ENCODE measurements at places on chromosomes 12 and 14.

- DNase-seq, result no peak
These were observed 134.5 kb upstream of the C14orf180 start for GRCh38 chr14:104445086-104445485.

GRCh38 chr12:94585626-94586025 lies 64.7 kb downstream of the TMCC3 start:
- DNase-seq, result no peak

- DNase-seq, result no peak
These were observed 58.9 kb upstream of the TMTC2 start for GRCh38 chr12:82627799-82628198.

GRCh38 chr14:55847766-55848165 lies 267.8 kb downstream of the KTN1 start:
- DNase-seq, result no peak

GRCh38 chr14:61080591-61081010 lies 99.6 kb downstream of the SLC38A6 start:
- DNase-seq, result no peak

GRCh38 chr14:71236487-71236886 lies 329.2 kb downstream of the PCNX1 start:
- DNase-seq, result peak; percentile 65

DNA sequence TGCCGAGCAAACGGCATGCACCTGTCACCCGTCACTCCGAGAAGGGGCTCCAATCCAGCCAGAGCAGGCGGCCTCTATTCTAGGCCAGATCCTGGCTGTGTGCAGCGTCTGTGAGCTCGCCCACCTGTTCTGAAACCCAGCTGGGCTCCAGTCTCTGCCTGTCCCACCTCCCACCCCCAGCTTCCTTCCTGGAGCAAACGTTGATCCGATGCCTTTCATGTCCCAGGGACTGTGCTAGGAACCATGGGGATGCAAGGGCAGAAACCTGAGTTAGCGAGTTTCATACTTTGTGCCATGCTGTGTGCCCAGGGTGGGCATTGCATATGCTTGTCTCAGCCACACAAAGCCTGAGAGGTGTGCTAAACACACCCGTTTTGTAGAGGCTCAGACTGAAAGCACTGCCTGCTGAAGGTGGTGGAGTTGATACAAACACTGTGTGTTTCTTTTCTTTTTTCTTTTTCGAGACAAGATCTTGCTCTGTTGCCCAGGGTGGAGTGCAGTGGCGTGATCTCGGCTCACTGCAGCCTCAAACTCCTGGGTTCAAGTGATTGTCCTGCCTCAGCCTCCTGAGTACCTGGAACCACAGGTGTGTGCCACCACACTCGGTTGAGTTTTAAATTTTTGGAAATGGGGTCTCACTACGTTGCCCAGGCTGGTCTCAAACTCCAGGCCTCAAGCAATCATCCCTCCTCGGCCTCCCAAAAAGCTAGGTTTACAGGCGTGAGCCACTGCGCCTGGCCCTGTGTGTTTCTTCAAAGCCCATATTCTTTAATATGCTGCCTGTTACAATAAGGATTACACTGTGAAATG lies 84.1 kb upstream of the MED13L start:
- no peak for DNase-seq

- DNase-seq, result no peak
These were observed 88.3 kb upstream of the MDM1 start for GRCh38 chr12:68420225-68421010.

- no peak for DNase-seq
These were observed 48.0 kb downstream of the BDKRB1 start for GRCh38 chr14:96303981-96304380.

DNA sequence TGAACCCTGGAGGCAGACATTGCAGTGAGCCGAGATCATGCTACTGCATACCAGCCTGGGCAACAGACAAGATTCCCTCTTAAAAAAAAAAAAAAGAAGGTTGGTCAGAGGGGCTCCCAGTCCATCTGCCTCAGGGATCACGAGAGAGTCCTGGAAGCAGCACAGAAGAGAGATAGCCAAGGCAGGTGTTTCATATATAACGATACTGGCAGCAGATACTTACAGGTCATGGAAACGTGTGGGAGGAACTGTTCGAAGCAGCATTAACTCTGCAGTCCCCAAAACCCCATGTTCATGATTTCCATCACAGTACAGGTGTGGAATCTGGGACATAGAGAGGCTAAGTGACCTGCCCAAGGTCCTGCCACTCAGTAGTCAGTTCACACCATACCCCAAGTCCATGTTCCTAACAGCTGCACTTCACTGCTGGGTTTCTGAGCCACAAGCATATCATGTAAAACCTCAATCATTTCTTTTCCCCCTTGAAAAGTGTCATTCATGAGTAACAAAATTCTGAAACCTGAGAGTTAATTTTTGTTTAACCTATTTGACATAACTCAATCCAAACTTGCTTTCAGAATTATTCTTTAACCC lies 16.7 kb downstream of the CDK2AP1 start:
- no peak for DNase-seq

DNA sequence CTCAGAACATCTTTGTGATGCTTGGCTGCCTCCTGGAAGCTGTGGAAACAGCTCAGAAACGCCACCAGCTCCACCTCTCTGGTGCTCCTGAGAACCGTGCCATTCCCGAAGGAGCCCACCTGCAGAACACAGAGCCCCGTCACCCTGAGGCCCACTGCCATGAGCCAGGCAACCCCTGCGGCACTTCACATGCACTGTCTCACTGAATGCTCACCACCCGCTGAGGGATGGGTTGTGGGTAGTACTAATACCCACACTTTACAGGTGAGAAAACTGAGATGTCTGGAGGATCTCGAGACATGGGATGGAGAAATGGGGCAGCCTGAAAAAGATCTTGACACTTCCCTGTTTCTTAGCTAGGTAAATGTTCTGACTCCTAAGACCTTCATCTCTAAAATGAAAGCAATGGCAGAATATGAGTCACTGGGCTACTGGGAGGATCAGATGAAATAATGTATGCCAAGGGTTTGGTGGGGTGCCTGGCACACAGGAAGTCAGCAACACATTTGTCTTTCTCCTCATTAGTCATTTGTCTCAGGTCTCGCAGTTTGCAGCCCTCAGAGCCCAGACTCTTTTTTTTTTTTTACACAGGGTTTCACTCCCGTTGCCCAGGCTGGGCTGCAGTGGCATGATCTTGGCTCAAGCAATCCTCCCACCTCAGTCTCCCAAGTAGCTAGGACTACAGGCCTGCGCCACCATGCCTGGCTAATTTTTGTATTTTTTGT lies 5.3 kb downstream of the OASL start:
- no peak for DNase-seq

- DNase-seq, result no peak
These were observed 247.6 kb downstream of the EMP1 start for GRCh38 chr12:13444076-13444475.

- peak; percentile 9 for DNase-seq
These were observed 3.2 kb upstream of the MIA2 start for GRCh38 chr14:39230416-39231035.

DNA sequence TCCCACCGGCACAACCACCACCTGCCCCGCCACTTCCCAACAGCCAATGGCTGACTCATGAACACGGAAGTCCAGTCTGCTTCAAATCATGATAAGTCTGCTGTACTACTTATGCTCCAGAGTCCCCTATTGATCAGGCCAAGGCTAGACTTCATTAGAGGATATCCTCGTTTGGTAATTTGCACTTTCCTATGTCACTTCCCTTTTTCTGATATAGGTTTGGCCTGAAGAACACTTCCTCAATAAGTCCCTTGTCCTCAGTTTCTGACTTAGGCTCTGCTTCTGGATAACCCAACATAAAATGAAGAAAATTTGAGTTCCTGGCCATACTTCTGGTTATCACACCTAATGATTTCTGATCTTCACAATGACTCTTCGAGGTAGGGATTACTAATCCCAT lies 45.3 kb downstream of the IFNG-AS1 start:
- no peak for DNase-seq

DNA sequence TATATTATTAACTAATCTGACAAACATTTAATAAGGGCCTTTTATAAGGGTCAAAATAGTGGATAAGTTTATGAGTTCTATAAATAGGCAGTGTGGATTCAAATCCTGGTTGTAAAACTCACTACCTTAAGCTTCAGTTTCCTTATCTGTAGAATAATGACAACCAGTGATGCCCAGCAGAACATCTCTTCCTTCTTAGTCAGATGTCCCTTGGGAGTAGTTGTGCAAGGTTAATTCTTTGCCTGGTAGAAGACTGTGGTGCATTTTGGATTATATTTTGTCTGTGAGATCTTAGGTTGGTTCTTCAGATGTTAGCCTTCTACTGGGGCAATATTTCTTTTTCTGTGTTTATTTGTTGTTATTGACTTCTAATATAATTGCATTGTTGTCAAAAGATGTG lies 59.5 kb downstream of the ARID2 start:
- DNase-seq, result peak; percentile 6

DNA sequence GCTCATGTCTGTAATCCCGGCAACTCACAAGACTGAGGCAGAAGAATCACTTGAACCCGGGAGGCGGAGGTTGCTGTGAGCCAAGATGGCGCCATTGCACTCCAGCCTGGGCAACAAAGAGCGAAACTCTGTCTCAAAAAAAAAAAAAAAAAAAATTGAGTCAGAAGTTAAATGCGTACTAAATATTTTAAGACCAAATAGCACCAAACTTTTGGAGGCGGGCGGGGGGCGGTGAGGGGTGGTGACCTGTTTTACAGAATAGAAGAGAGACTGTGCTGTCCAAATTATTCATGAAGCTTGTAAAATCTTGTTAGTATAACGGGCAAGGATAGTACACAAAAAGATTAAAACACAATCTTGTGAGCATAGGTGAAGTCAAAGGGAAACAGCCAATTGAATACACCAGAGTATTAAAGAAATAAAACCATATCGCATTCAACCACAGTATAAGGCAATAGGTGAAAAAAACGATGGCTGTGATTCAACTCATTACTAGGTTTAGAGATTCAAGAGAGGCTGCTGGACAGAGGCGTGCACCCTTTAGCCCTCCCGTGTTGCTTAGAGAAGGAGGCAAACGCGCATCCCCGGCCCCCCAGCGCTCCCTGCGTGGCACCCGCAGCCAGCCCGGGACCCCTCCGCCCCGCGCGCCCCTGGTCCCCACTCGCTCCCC lies 571 bp downstream of the ZNF891 start:
- no peak for DNase-seq

DNA sequence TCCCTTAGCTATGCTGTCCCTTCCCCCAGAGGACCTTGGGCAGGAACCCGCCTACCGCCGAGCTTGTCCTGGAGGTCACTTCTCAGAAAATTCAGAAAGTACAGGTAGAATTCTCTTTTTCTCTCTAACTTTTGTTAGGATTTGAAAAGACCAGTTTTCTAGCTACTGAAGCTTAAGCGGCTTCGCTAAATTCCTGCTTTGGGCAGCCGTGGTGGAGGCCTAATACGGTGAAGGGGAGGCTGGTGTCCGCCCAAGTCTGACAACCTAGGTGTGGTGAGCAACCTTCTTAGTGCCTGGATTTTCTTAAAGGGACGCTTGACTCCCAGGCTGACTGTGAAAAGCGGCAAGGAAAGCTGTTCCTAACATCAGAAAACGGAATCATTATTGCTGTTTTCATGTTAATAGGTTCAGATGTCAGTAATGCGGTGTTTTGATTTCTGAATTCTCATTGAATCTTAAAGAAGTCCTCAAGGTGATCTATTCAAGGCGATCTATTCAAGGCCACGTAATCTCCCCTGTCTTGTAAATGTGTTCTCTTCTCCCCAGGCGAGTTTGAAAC lies 835 bp downstream of the FGD4 start:
- no peak for DNase-seq
